D721Med (cell line): ENCODE measurements at places on chromosomes 3 and 15.

DNA sequence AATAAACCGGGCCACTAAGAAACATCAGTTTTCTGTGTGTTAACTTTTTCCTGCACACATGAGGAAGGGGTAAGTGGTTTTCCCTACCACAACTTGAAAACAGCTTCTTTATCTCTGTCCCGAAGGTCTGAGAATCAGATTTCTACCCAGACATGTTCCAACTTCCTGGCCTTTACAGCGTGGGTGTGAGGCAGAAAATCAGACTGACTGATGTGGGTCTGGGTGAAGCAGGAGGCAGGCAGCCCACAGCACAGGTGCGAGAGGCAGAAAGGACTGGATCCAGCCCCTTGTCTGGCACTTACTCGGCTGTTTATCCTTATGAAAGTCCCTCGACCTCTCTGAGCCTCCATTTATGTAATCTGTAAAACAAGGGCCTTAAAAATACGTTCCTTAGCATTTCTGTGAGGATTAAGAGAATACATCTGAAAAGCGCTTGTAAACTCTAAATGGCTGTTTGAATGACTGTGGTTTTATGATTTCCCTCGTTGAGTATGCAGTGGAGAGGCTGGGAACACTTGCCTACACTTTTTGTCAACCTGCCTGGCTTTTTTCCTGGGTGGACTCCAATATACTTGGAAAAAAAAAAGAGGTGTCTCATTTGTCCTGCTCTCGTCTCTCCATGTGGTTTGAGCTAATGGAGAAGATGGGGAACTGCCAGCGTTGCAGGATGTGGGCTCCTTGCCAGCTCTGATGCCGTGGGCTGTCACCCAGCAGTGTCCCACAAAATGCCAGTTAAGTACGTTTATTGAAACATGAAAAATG is 3.1 kb downstream of the AGBL1 start:
- DNase-seq, result no peak

DNA sequence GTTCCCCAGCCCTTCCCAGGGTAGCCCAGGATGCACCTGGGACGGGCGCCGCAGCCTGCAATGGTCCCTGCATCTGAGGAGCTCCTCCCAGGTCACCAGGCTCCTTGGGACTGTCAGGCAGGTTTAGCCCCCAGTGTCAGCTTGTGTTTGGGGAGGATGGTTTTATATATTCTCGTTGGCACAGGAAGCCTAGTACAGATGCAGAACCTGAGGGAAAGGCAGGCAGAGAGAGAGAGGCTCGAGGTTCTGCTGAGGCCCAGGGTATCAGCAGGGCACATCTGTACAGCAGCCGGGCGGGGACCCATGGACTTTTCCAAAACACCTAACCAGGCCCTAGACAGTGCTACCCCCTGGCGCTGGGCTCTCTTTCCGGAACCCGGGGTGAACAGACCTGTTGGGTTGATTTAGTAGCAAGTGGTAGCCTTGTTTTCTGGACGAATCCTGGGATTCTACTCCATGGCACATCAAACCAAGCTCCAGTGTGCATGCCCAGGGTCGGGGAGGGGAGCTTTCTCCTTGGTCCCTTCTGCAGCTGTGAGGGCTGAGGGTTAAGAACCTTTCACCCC is 8.6 kb downstream of the PAK6 start:
- DNase-seq, result no peak

DNA sequence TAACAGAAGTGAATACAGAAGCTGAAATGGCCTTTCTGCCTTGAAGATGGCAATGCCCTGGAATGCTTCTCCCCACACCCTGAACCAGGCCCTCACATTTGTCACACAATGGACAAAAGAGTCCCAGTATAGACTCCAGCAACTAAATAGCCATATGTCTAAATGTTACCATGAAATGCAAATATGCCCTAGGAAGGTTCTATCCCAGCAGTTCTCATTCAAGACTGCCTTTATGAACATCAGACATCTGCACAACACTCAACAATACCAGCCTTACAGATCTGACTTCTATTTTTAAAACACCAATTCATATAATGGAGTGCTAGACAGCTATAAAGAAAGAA is 7.9 kb downstream of the ITGB5 start:
- no peak for DNase-seq

DNA sequence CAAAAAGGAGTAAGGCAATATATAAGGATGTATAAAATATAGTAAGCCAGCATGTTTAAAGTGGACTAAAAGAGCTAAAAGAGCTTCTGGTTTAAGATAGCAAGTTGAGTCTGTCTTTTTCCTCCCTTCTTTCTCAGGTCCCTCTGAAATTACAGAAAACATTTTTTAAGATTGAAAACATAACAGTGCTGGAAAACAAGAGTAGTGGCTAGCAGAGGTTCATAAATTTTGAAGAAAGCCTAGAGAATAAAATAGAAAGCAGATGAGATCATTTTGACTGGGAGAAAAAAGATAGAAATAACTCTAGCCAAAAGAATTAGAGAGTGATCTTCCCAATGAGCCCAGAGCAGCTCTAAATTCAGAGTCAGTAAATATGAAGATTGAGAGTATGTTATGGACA is 41.9 kb downstream of the ATP8B4 start:
- no peak for DNase-seq

GRCh38 chr3:115989684-115990421 is 366.5 kb downstream of the GAP43 start:
- no peak for DNase-seq

- DNase-seq, result no peak
These were observed 81.7 kb downstream of the ZNF609 start for GRCh38 chr15:64542091-64542490.

DNA sequence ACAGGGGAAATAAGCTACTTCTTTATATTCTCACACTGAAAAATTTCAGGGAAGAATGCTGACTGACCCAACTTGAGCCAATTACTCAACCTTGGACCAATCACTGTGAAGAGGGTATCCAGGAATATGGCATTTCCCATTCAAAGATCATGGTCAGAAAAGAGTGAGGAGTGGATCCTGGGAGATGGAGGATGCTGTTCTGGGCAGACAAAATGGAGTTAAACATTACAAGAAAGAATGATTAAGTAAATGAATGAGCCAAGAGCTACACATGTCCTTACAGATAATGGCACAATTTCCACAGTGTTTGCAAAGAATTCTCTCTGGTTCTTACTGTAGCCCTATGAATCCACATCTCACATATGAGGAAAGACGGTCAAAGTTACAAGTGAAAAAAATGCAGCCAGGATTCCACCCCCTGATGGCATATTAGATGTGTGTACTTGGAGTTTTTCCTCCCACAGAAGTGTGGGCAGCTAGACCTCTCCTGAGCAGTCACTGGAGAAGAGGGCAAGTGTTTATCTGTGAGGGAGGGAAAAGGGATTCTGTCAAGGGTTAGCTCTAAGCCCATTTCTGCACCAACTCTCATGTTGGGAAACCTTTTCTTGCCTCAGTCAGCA is 33.8 kb downstream of the AMOTL2 start:
- no peak for DNase-seq

DNA sequence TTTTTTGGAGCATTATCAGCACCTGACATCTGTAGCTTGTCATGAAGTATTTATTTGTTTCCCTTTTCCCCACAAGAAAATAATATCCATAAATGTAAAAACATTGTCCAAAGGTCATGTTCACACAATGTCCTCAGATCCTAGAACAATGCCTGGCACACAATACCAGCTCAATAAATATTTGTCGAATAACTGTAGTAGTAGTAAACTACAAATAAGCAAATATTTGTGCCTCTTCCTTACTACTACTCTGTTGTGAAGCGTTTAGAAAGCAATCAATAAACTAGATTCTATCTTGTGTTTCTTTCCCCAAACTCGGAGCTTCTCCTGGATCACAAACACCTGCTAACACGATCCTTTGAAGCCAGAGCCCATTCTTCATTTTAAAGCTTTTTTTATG is 459.6 kb upstream of the NECTIN3 start:
- no peak for DNase-seq

DNA sequence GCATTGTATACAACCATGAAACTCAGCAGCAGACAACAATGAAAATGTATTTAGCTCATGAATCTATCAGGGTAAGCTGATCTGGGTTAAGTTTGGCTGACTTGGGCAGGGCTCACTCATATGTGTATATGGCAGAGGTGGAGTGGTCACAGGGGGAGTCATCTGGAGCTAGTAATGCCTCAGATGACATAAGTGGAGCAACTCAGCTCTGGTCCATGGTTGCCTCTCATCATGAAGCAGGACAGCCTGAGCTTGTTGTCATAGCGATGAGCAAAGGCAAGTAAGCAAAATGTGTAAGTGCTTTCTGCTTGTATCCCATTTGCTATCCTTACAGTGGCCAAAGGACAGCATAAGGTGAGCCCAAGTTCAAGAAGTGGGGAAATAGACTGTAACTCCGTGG is 64.5 kb downstream of the ALCAM start:
- DNase-seq, result no peak

- no peak for DNase-seq
These were observed 1209.6 kb downstream of the ZPLD1 start for GRCh38 chr3:103644450-103644849.

- DNase-seq, result no peak
These were observed 374.3 kb upstream of the TGFBR2 start for GRCh38 chr3:30232142-30232541.

DNA sequence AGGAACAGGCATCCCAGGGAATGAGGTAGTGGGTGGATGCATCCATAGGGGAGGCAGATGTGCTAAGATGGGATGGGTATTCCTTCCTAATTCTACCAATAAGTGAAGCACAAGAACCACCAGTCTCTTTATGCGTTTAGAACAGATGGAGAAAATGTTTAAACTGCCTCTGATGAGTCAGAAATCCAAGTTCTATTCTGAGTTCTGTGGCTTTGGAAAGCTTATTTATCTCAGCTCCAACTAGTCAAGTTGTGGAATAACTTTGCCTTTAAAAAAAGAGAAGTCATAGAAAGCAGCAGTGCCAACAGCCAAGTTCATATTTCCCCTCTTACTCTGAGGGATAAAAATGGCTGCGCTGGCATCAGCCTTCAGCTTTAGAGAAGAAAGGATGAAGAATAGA is 761.7 kb downstream of the IGSF11 start:
- DNase-seq, result no peak

DNA sequence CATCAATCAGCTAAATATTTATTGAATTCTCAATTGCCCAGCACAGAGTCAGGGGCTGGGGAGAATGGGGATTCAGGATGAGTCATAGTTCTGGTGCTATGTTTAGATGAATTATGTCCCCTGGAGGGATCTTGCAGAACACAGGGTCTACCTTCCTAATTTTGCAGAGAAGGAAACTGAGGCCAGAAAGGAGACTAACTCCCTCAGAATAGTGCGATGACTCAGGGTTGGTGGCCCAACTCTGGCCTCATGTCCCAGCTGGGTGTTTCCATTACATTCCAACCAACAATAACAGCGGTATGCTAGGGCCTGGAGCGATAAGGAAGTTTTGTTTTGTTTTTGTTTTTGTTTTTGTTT is 270.9 kb downstream of the TLE3 start:
- no peak for DNase-seq

GRCh38 chr15:57586661-57587424 is 4.9 kb upstream of the MYZAP start:
- DNase-seq, result no peak

DNA sequence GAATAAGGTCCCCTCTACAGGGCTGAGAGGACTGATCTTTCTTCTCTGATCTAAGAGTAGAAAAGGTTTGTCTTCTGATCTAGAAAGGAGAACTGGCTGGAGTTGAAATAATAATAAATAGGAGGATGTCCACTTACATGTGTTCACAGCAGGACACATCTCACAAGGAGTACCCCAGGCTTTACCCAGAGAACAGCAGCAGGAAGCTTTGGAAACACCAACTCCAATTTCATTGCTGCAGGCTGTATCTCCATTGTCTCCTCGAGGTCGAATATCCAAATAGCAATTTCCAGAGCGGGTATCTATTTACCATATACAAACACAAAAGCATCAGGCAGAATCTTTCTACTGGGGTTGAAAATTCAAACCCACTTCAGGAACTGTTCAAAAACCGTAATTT is 136.6 kb downstream of the DUT start:
- DNase-seq, result no peak

- DNase-seq, result no peak
These were observed 113.6 kb upstream of the TPM1 start for GRCh38 chr15:62929000-62929357.

DNA sequence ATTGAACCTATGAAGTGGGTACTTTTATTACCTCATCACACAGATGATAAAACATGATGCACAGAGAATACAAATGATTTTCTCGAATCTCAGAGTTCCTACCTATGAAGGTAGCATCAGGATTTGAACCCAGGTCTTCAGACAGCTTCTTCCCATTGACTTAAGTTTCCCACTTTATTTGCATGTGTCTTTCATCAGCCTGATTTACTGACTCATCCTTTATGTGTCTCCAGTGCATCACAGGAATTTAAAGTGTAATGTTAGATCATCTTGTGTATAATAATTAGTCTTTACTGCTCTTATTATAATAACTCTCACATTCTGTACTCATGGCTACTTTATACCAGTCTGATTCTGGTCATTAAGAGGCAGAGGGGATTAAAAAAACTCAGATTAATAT is 449.4 kb upstream of the SUCLG2 start:
- DNase-seq, result no peak

GRCh38 chr3:146680617-146681016 is 75.5 kb upstream of the PLSCR5 start:
- no peak for DNase-seq

DNA sequence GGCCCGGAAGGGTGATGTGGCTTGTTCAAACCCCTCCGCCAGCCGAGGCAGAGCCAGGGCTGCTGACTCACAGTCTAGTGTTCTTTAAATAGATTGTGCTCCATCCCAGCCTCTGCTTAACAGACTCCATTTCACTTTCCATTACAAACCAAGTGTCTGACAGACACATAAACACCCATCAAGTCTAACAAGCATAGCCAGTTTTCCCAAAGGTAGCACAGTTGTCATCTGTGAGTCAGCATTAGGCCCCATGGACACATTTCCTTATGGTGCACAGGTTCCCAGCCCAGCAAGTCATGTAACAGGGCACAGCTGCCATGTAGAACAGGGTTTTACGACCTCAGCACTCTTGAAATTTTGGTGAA is 109.9 kb upstream of the RAP2B start:
- DNase-seq, result no peak

- no peak for DNase-seq
These were observed 98.8 kb upstream of the WNT5A start for GRCh38 chr3:55585856-55586255.

DNA sequence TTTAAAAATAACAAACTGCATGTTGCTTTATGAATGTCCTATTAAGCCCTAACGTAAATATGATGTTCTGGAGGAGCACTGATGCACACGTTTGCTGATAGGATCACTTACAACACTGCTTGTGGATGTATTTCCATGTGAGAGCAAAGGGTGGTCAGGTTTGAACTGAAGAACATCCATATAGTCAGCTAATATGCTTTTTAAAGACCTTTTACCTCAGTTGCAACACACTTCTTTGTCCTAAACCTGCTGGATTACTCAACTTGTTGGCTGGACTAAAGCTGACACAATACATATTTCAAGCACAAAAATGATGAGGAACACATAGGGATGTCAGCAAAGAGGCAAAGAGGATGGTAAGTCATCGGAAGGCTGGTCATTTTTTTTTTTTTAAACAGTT is 186.6 kb downstream of the TIGIT start:
- DNase-seq, result no peak

- no peak for DNase-seq
These were observed 93.7 kb downstream of the FRMD4B start for GRCh38 chr3:69292185-69292584.

GRCh38 chr15:43256341-43256740 is 10.4 kb downstream of the TGM5 start:
- no peak for DNase-seq

GRCh38 chr3:29537889-29538609 is 257.2 kb downstream of the RBMS3 start:
- no peak for DNase-seq

- no peak for DNase-seq
These were observed 37.0 kb downstream of the RLBP1 start for GRCh38 chr15:89184357-89184756.
